ENCODE measurements at places on chromosomes 2 and 18. TPM values are rescaled to one million over a fixed set of nuclear protein-coding genes. Genes with fewer than 3 reads are reported as not detected.
A peak's percentile ranks its signal among the peaks of the same experiment; 100 is the strongest.

- peaks cover 1% of the 10 kb centered on the region for H3K36me3 ChIP-seq
- H3K27me3 ChIP-seq: no peaks in the 10 kb centered on the region
- peaks cover 18% of the 10 kb centered on the region for H3K4me1 ChIP-seq
- H3K27ac ChIP-seq: no peak overlapping the region
These were observed 83.5 kb upstream of the SERPINE2 start for GRCh38 chr2:224122542-224122941.

- H3K4me1 ChIP-seq: peaks cover 10% of the 10 kb centered on the region
- H3K27ac ChIP-seq: no peak overlapping the region
- H3K36me3 ChIP-seq: no peaks in the 10 kb centered on the region
- no peaks in the 10 kb centered on the region for H3K27me3 ChIP-seq
- no peak for DNase-seq
- H3K4me3 ChIP-seq: no peak overlapping the region
These were observed 169.0 kb upstream of the PKDCC start for GRCh38 chr2:41878716-41879234.

- no peak overlapping the region for H3K27ac ChIP-seq
- H3K4me3 ChIP-seq: no peak overlapping the region
- H3K27me3 ChIP-seq: no peaks in the 10 kb centered on the region
- DNase-seq: no peak
- H3K36me3 ChIP-seq: peaks cover 14% of the 10 kb centered on the region
- no peaks in the 10 kb centered on the region for H3K4me1 ChIP-seq
These were observed 54.7 kb downstream of the INO80D start for GRCh38 chr2:206031162-206031784.

DNA sequence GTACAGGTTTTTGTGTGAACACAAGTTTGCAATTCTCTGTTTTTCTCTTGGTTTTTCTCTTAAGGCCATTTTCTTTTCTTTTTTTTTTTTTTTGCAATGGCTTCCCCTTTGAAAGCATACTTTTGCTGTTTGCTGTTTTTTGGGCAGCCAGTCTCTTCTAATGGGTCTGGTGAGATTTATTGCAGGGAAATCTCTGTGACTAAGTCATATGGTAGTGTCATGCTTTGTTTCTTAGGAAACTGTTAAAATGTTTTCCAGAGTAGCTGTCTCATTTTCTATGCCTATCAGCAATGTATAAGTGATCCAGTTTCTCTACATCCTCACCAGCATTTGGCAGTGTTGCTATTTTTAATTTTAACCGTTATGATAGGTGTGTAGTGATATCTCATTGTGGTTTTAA, 27.9 kb upstream of the CDCA7 start:
- H3K27ac ChIP-seq: no peak overlapping the region
- no peak overlapping the region for H3K4me3 ChIP-seq
- H3K36me3 ChIP-seq: peaks cover 6% of the 10 kb centered on the region

GRCh38 chr2:20175267-20175666, 49.7 kb downstream of the SDC1 start:
- H3K4me3 ChIP-seq: no peak overlapping the region
- H3K36me3 ChIP-seq: no peaks in the 10 kb centered on the region
- H3K27ac ChIP-seq: no peak overlapping the region
- no peak for DNase-seq
- no peaks in the 10 kb centered on the region for H3K27me3 ChIP-seq

GRCh38 chr18:3923750-3924149, 473.8 kb downstream of the TGIF1 start:
- H3K36me3 ChIP-seq: no peaks in the 10 kb centered on the region
- DNase-seq: no peak
- no peak overlapping the region for H3K4me3 ChIP-seq
- H3K27ac ChIP-seq: no peak overlapping the region

DNA sequence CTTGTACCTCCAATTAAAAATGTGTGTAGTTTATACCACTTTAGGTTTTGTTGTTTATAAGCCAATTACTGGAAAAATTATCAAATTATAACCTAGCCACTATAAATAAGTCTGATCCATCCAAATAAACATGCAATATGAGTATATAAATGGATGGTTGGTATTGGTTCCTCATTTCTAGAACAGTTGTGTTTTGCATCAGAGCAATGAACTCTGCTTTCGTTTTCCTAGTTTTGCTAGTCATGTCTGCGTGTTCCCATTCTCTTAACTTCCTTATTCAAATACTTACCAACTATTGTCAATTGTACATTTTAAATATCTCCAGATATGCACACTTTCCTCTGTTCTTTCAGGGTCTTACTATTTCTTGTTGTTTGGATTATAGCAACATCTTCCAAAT, 641.7 kb downstream of the NR4A2 start:
- H3K27me3 ChIP-seq: peaks cover 2% of the 10 kb centered on the region
- H3K36me3 ChIP-seq: no peaks in the 10 kb centered on the region
- no peak for DNase-seq
- H3K4me1 ChIP-seq: no peaks in the 10 kb centered on the region
- no peak overlapping the region for H3K27ac ChIP-seq

GRCh38 chr2:23595601-23596251, 210.7 kb downstream of the KLHL29 start:
- no peak overlapping the region for H3K4me3 ChIP-seq
- H3K36me3 ChIP-seq: no peaks in the 10 kb centered on the region
- H3K4me1 ChIP-seq: peaks cover 49% of the 10 kb centered on the region

DNA sequence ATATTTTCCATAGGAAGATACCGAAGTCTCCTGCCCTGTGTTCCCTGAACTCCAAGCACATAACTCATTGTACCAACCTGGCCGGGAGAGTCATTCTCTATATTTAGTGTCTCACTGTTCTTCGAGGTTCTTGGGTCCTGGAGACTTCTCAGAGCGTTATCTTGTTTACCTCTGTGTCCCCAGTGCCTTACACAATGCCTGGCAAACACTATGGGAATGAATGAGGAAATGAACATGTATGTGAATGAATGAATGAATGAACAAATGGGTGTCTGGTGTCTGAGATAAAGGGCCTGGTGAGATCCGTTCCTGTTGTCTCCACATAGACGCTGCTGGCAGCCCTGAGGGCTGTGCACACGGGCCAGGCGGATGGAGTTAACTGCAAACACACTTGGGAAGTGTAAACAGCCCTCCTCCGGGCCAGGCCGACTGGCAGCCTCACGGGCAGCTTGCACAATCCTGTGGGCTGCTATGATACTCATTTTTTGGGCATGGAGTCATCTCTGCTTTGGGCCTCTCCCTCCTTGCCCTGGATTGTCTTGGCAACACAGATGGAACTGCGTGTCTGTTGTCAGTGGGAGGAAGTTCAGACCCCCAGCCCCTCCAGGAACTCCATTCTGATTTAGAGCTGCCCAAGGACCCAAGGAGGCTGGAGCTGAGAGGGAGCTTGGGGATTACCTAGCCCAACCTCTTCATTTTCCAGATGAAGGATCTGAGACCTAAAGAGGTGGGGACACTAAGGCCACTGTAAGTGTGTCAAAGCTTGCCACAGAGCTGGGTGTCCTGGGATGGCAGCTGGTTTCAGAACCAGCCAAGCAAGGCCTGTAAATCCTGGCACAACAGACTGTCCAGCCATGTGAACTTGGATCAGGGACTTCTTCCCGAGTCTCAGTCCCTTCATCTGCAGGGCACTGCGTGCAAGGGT, 124.4 kb downstream of the INHBB start:
- peak overlapping the region; percentile 79 for H3K27ac ChIP-seq
- H3K4me1 ChIP-seq: peaks cover 20% of the 10 kb centered on the region
- H3K36me3 ChIP-seq: peaks cover 2% of the 10 kb centered on the region
- H3K27me3 ChIP-seq: peaks cover 1% of the 10 kb centered on the region

SKOR2 gene
- not detected for total RNA-seq

ADGRF3 gene
- 0.10 TPM for total RNA-seq

TUBA3E gene
- not detected for total RNA-seq

CYP27C1 gene
- total RNA-seq: 11.7 TPM

LIMS3 gene
- 6.2 TPM for total RNA-seq

OR6B2 gene
- total RNA-seq: not detected

GBX2 gene
- total RNA-seq: 16.7 TPM

EHD3 gene
- 29.9 TPM for total RNA-seq

All from chondrocyte (in vitro differentiated cells).